ENCODE measurements at places on chromosomes 7 and 10. TPM values are rescaled to one million over a fixed set of nuclear protein-coding genes. Genes with fewer than 3 reads are reported as not detected.

Gene GIMAP8
- total RNA-seq, result 3.8 TPM

Gene PDLIM1
- 0.75 TPM for total RNA-seq

Gene CALML3
- not detected for total RNA-seq

Gene WDR91
- total RNA-seq, result 41.7 TPM

Gene SPDYE2
- 0.36 TPM for total RNA-seq

Gene CPA2
- not detected for total RNA-seq
